ENCODE measurements at places on chromosomes 4 and X.

GRCh38 chrX:9310616-9311015, 154.2 kb upstream of the TBL1X start:
- DNase-seq = no peak

DNA sequence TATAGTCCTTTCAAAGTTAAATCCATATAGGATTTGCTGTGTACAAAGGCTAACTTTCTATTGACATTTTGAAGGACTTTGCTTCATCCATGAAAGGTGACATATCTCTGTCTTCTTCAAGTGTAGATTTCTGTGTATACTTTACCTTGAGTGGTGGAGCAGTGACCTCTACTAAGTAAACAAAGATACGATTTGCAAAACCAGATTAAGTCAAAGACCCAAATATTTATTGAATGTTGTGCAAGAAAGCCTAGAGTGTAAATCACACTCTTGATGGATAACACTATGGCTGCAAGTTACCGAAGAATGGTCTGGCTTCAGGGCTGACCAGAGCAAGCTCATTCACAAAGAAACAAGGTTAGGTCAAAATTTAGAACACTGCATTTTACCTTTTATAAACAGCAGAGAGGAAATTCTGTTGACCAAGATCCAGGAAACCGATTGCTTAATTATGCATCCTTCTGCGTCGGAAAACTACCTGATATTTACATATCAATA, 5.4 kb upstream of the FGG start:
- no peak for DNase-seq

- DNase-seq = no peak
These were observed 228.5 kb downstream of the PTTG2 start for GRCh38 chr4:38188631-38189101.

- no peak for DNase-seq
These were observed 35.2 kb upstream of the PHEX start for GRCh38 chrX:21996872-21997455.

DNA sequence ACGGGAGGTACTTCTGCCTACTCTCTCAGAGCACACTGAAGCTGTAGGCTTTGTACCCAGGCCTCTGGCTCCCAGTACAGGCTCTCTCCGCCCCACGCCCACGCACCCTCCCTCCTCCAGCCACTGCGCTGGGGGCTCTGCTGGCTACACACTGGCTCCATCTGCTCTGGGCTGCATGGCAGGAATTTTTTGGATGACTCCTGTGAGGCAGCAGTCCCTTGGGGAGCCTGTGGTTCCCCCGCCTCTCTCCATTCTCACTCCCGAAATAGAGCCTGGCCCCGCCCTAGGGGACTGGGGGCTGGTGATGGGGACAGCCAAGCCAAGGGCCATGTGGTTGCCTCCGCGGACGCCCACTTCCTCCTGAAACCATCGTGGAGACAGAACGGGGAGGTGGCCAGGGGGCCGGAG, 58.1 kb upstream of the ADRA2C start:
- no peak for DNase-seq
